Prostate gland (tissue), 2 donors: ENCODE measurements at places on chromosomes 2 and 18.

DNA sequence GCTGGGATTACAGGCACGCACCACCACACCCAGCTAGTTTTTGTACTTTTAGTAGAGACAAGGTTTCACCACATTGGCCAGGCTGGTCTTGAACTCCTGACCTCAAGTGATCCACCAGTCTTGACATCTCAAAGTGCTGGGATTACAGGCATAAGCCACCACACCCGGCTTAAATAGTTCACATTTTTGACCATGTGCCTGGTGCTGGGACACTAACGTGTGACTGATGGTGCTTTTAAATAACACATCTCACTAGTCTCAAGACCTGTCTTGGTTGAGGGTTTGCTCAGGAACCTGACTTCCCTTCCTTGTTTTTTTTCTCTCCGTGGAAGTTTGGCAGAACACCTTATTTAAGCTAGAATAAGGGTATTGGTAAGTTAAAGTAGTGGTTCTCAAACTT, 8.5 kb downstream of the FMNL2 start:
- no peak for DNase-seq
- H3K36me3 ChIP-seq = no peaks in the 10 kb centered on the region
- no peak overlapping the region for H3K27ac ChIP-seq
- no peaks in the 10 kb centered on the region for H3K4me1 ChIP-seq
- no peak overlapping the region for H3K4me3 ChIP-seq

DNA sequence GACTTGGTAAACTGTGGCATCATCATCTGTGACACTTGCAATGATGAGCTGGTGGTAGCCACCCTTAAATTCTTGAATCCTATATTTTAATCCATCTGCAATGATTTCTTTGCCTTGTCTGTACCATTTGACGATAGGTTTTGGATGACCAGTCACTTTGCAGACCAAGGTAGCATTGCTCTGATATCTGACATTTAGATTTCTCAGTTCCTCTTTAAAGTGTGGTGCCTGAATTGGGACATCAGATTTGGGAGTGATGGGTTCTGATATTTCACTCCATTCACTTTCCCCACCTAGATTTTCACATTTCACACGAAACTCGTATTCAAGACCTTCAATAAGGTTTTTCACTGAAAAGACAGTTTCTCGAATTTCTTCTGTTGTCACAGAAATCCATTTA, 55.8 kb downstream of the PLEKHA3 start:
- no peak for DNase-seq
- H3K27ac ChIP-seq = no peak overlapping the region
- H3K4me3 ChIP-seq = no peak overlapping the region
- no peaks in the 10 kb centered on the region for H3K4me1 ChIP-seq
- no peaks in the 10 kb centered on the region for H3K27me3 ChIP-seq

- no peaks in the 10 kb centered on the region for H3K36me3 ChIP-seq
- DNase-seq = peak; percentile 11
- H3K4me1 ChIP-seq = no peaks in the 10 kb centered on the region
- H3K27ac ChIP-seq = no peak overlapping the region
Measured at GRCh38 chr2:29401994-29402393, 286.8 kb downstream of the CLIP4 start.

DNA sequence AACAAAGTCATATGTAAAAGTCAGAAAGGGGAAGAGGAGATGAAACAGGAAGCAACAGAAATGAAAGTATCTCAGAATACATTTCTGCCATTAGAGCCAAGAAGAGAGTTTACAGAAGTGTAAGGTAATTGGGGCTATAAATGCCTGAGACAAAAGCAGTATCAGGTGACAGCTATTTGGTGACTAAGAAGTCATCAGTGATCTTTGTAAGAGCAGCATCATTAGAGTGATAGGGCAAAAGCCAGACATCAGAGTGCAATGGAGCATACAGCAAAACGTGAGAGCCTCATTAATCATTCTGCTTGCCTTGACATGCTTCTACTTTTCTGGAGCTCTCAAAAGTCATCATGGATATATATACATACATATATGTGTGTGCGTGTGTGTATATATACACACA, 804.7 kb upstream of the PIK3C3 start:
- H3K36me3 ChIP-seq = no peaks in the 10 kb centered on the region
- no peak overlapping the region for H3K27ac ChIP-seq
- no peaks in the 10 kb centered on the region for H3K27me3 ChIP-seq
- no peak for DNase-seq
- H3K4me3 ChIP-seq = no peak overlapping the region
- H3K4me1 ChIP-seq = no peaks in the 10 kb centered on the region

- no peaks in the 10 kb centered on the region for H3K4me1 ChIP-seq
- DNase-seq = no peak
- peak overlapping the region; percentile 30 for H3K4me3 ChIP-seq
- H3K36me3 ChIP-seq = no peaks in the 10 kb centered on the region
- no peaks in the 10 kb centered on the region for H3K27me3 ChIP-seq
Measured at GRCh38 chr18:75915941-75916623, 488.6 kb upstream of the SMIM21 start.

- no peak overlapping the region for H3K4me3 ChIP-seq
- H3K27me3 ChIP-seq = no peaks in the 10 kb centered on the region
- no peak overlapping the region for H3K27ac ChIP-seq
- H3K36me3 ChIP-seq = no peaks in the 10 kb centered on the region
Measured at GRCh38 chr2:234335661-234336228, 161.1 kb downstream of the ARL4C start.

DNA sequence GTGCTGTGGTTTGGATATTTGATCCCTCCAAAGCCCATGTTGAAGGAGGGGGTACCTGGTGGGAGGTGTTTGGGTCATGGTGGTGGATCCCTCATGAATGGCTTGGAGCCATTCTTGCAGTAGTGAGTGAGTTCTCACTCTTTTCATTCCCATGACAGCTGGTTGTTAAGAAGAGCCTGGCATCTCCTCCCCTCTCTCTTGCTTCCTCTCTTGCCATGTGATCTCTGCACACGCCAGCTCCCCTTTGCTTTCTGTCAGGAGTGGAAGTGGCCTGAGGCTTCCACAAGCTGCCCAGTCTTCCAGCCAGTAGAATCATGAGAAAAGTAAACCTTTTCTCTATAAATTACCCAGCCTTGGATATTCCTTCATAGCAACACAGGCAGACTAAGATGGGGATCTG, 8.6 kb downstream of the ADD2 start:
- H3K27ac ChIP-seq = no peak overlapping the region
- no peak overlapping the region for H3K4me3 ChIP-seq
- no peaks in the 10 kb centered on the region for H3K4me1 ChIP-seq
- peaks cover 8% of the 10 kb centered on the region for H3K27me3 ChIP-seq

DNA sequence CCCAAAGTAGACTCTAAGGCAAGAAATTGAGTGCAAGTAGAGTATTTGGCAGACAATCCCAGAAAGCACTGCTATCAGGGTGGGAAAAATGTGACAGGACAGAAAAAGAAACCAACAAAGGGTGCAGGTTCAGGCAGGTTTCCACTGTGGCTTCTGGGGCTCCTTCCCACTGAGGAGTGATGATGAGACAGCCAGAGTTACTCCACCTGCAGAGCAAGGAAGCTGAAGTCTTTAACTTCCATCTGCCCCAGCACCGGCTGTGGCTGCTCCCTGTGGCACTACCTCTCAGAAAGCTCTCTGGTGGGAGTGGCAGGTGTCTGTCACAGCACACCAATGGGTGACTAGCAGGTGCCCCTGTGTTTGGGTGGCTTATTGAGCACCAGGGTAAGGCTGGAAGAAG, 37.6 kb upstream of the ACKR3 start:
- no peak overlapping the region for H3K27ac ChIP-seq
- peak; percentile 16 for DNase-seq
- no peak overlapping the region for H3K4me3 ChIP-seq
- H3K36me3 ChIP-seq = no peaks in the 10 kb centered on the region
- no peaks in the 10 kb centered on the region for H3K27me3 ChIP-seq
- H3K4me1 ChIP-seq = no peaks in the 10 kb centered on the region

DNA sequence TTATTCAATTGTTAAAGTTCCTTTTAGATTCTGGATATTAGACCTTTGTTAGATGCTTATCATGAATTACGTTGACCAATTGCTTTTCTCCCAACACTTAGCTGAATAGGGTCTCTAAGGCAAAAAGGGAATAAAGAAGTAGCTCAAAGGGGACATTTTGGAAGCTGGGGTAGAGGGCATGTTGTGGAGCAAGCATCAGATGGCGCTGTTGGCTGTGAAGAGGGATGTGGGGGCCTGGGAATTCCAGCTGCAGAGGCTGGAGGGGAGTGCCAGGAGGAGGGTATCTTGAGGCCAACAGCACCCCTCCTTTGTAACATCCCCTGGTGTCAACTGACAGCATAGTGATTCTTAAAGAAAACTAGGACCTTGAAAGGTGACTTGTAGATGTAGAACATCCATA, 198.2 kb downstream of the ADCYAP1 start:
- DNase-seq = no peak
- no peaks in the 10 kb centered on the region for H3K36me3 ChIP-seq
- no peaks in the 10 kb centered on the region for H3K4me1 ChIP-seq
- H3K27ac ChIP-seq = no peak overlapping the region
- no peak overlapping the region for H3K4me3 ChIP-seq

GRCh38 chr2:166341426-166341825, 34.3 kb downstream of the SCN9A start:
- H3K27me3 ChIP-seq = no peaks in the 10 kb centered on the region
- H3K36me3 ChIP-seq = no peaks in the 10 kb centered on the region
- no peaks in the 10 kb centered on the region for H3K4me1 ChIP-seq

- H3K4me1 ChIP-seq = peaks cover 3% of the 10 kb centered on the region
- no peaks in the 10 kb centered on the region for H3K36me3 ChIP-seq
- H3K27me3 ChIP-seq = no peaks in the 10 kb centered on the region
Measured at GRCh38 chr2:241315879-241316631, at the start of gene SEPTIN2. Gene SEPTIN2 (plus strand): TSS chr2:241315925. CDS start chr2:241324233, 8,308 bp downstream.

- no peaks in the 10 kb centered on the region for H3K27me3 ChIP-seq
- no peak overlapping the region for H3K27ac ChIP-seq
- no peak overlapping the region for H3K4me3 ChIP-seq
- no peaks in the 10 kb centered on the region for H3K36me3 ChIP-seq
- no peaks in the 10 kb centered on the region for H3K4me1 ChIP-seq
Measured at GRCh38 chr2:70566906-70567305, 13.3 kb upstream of the TGFA start.

GRCh38 chr2:46645681-46646162, 166.4 kb downstream of the TMEM247 start:
- no peaks in the 10 kb centered on the region for H3K36me3 ChIP-seq
- H3K27me3 ChIP-seq = no peaks in the 10 kb centered on the region
- H3K4me3 ChIP-seq = no peak overlapping the region
- H3K4me1 ChIP-seq = no peaks in the 10 kb centered on the region

DNA sequence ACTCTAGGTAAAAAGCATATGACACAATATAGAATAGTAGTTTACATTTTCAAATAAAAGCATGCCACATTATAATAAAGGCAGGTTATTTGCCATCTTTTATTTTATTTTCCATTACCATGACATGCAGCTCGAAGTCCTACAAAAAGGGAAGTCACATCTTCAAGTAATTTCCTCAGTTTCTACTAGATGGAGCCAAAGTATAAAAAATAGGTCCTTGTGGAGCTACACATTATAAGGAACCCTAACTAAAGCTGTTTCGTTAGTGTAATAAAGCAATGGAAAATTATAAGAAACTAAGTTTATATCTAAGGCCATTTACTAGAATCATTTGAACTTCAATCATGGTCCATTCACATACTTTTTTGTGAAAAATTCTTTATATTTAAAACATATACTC, 674.5 kb downstream of the KCNJ3 start:
- DNase-seq = no peak
- H3K4me1 ChIP-seq = no peaks in the 10 kb centered on the region
- no peaks in the 10 kb centered on the region for H3K36me3 ChIP-seq
- no peak overlapping the region for H3K4me3 ChIP-seq

GRCh38 chr18:62812242-62812641, 96.9 kb downstream of the PHLPP1 start:
- no peaks in the 10 kb centered on the region for H3K36me3 ChIP-seq
- H3K27ac ChIP-seq = no peak overlapping the region
- H3K4me1 ChIP-seq = no peaks in the 10 kb centered on the region
- H3K4me3 ChIP-seq = no peak overlapping the region
- no peak for DNase-seq

DNA sequence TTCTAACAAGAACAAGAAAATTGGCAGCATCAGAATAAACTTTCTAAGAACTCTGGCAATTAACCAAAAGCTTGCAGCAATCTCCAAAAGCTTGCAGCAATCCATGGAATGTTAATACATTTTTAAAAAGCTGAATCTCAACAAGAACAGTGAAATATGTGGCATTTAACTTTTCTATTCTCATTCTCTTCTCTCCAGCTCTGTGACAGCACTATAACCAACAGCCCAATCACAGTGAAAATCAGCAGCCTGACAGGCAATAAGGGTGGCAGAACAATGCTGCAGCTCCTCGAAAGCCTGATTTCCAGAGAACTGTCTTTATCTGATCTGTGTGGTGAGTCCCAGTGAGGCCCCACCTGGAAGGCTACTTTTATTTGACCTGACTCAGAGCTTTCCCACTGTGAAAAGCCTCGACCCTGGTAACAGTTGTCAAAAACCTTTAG, 60.0 kb downstream of the TMEM131 start:
- no peak overlapping the region for H3K27ac ChIP-seq
- no peak overlapping the region for H3K4me3 ChIP-seq
- no peaks in the 10 kb centered on the region for H3K4me1 ChIP-seq
- no peaks in the 10 kb centered on the region for H3K36me3 ChIP-seq
- DNase-seq = no peak

DNA sequence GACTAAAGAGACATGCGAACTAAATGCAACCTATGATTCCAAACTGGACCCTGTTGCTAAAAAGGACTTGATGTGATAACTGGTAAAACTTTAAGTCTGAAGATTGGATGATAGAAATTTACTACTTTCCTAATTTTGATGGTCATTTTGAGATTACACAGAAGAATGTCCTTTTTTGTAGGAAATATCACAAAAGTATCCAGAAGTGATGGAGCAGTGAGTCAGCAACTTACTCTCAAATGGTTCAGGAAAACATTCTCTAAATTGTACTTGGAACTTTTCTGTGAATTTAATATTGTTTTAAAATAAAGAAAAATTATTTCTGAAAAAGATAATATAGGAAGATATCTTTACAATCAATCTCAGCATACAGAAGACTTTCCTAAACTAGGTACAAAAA, 19.9 kb downstream of the MBOAT2 start:
- no peak overlapping the region for H3K27ac ChIP-seq
- no peaks in the 10 kb centered on the region for H3K36me3 ChIP-seq
- H3K4me3 ChIP-seq = no peak overlapping the region
- DNase-seq = no peak
- no peaks in the 10 kb centered on the region for H3K27me3 ChIP-seq

DNA sequence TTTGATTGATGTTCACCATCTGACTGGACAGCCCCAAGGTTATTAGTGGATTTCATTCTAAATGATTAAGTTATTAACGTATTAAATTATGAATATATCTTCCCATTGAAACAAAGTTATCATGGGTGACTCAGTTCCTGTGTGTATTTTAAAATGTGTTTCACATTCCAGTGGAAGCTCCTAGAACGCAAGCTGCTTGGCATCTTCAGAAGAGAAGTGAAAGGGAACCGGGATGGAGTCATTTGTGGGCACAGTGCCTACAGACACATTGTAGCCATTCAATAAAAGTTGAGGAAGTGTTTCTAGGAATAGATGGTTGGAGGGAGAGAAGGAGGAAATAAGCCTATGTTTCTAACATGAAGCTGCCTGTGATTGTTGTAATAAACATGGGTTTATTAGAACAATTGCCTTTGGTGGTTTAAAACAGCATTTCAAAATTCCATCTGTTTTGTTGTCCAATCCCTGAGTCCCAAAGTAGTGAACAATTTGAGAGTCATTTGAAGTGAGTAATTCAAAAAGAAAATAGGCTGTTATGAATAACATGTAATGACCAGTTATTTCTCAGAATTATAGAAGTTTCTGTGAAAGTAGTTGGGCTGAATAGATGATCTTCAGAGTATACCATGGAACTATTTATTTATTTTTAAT, 143.5 kb downstream of the PKP4 start:
- H3K4me1 ChIP-seq = no peaks in the 10 kb centered on the region
- no peaks in the 10 kb centered on the region for H3K27me3 ChIP-seq
- peak; percentile 51 for DNase-seq
- H3K36me3 ChIP-seq = no peaks in the 10 kb centered on the region
- H3K4me3 ChIP-seq = no peak overlapping the region
- H3K27ac ChIP-seq = no peak overlapping the region
